ENCODE measurements at places on chromosomes 5 and 9.

DNA sequence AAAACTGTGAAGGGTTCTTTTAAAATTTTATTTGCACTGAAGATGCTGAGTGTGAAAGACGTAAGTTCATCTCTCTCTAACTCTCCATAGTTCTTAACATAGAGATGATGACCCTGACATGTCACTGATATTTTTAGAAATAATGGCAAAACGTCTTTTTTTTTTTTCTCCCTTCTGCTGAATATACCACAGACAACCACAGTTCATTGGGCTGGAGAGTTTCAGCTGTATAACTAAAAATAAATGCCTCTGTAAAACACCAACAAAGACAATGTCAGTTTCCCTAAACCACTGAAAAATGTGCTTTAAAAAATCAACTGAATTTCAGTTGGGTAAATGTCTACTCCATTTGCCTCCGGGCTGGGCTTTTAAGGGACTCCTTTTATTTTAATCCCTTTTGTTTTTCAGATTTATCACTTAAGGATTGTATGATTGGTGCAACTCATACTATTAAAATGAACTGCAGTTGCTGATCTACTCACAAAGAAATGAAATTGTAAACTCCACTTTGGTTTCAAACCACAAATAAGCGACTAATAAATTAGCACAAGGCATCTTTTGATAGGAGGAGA lies 830.9 kb upstream of the WWC1 start:
- no peak for DNase-seq

- no peak for DNase-seq
These were observed 10.6 kb downstream of the IFNA1 start for GRCh38 chr9:21450733-21451394.

DNA sequence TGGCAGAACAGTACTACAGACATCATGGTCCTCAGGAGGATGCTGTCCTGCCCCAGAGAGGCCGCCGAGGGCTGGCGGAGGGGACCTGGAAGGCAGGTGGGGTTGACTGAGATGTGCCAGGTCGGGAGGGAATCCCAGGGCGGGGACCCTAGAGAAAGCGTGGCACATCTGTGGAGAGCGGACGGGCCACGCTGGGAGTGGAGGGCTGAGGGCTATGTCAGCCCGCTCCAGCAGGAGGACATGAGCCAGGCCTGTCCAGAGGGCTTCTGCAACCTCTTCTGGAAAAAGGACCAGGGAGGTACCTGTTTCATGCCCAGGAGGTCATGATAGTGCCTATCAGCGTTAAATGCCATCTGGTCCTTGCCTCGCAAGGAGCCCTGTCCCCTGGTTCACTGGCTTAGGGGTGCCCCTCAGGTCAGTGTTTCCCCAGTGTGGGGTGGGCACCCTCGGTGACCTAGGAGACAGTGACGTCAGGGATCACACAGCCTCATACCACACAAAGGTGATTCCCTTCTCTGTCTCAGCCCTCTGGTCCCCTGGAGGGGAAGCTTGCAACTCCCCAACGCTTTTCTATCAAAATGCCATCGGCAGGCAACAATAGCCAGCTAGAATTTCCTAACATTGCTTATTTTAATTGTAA lies 103.6 kb upstream of the IER5L start:
- no peak for DNase-seq

- no peak for DNase-seq
These were observed 200.5 kb upstream of the EDIL3 start for GRCh38 chr5:84585218-84585617.

GRCh38 chr5:153617190-153617589 lies 126.7 kb downstream of the GRIA1 start:
- DNase-seq: no peak

DNA sequence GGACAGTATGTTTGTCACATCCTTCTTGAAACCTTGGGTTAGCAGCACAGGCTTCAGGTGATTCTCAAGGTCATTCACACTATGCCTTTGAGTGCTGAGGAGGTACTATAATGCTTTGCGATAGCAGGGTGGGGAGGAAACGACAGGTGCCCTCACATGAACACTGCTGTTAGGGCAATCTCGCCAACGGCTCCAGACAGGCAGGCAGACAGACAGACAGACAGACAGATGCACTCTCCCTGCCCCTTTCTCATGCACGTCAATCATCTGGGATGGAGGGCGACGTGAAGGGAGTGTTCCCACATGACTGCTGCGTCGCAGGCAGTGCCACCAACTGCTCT lies 82.9 kb downstream of the RAPGEF1 start:
- no peak for DNase-seq

- no peak for DNase-seq
These were observed 409.9 kb upstream of the ADAMTS16 start for GRCh38 chr5:4730279-4730678.

DNA sequence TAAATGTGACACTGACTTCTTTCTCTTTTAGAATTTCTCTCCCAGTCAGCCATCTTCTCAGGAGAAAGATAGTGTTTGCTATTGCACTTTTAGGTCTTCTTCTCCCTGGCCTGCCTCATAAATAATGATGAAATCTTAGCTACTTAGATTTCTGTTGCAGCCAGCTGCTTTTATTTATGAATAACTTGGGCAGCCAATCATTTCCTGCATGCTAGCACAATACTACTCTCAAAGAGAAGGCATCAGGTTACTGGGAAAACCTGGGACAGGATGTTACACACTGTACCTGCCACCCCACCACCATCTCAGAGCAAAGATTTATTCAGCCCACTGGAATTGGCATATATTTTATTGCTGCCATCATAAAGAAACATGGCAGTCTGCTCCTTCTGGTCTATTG lies 266.6 kb downstream of the PRELID2 start:
- no peak for DNase-seq

DNA sequence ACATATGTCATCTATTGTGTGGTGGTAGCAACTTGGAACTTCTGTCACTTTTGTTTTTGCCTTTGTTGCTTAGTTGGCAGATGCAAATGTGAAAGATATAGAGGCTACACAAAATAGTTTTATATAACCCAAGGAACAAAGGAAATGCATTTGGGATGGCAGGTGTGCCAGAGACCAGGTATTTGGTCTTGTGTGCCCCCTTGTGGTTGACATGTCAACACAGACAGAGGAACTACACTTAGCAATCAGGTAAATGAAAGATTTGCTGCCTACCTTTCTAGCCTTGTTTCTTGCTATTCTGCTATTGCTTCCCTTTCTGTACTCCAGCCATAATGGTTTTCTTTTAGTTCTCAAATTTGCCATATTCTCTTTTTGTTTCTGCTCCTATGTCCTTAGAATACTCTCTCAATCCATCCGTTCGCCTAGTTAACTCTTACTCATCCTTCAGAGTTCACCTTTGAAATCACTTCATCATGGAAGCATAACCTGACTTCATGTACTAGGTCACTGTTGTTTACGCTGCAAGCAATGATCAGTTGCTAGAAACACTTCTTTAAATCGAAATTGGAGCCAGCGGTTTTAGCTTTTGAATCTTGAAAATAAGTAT lies 119.5 kb downstream of the TRPM3 start:
- DNase-seq: no peak

DNA sequence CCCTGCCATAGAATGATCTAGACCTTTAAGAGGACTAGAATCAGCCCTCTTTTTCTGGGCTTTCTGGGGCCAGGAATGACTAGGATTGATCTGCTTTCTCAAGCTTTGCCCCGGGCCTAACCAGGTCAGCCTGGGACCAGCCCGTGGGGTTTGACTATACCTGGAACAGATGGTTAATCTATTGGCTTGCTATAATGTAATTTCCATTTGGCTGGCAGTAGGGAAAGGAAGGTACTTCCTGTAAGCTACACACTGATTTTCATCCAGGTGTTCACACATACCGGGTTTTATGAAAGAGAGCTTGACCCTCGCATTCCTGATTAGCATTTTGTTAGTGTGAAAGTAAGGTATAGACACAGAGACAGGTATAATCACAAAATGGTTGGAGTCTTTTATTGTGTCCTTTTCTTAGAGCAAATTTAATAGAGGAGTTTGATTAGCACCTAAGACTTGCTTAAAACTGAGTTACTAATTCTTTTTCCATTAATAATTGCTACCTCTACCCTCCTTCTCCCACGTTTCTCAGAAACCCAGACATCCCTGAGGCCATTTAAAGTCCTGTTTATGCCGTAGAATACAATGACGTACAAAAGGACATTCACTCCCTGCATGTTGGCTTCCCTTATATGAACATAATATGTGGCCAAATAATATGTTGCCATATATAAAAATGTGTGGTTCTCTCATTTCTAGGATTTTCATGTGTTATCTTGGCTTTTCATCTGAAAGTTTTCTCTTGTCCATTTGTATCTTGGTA lies 17.3 kb downstream of the LNPEP start:
- no peak for DNase-seq

DNA sequence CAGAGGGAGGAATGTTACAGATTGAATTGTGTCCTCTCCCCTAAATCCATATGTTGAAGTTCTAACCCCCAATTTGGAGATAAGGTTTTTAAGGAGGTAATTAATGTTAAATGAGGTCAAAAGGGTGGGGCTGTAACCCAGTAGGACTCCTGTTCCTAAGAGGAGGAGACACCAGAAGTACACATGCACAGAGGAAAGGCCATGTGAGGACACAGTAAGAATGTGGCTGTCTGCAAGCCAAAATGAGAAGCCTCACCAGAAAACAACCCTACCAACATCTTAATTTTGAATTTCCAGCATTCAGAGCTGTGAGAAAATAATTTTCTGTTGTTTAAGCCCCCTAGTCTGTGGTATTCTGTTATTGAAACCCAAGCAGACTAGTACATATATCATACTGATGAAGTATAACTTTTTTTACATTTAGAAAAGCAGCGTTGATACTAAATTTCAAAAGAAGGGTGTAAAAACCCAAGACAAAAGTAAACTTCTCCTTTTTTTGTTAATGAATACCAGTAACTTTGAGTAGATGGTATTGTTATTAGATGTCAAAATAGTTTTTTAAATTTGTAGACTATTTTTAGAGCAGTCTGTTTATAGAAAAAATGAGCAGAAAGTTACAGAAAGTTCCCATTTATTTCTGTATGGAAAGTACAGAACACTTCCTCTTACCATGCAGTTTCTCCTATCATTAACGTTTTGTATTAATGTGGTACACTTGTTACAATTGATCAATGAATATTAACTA lies 25.1 kb downstream of the RNF180 start:
- no peak for DNase-seq

GRCh38 chr9:18459962-18460584 lies 13.9 kb upstream of the ADAMTSL1 start:
- no peak for DNase-seq

DNA sequence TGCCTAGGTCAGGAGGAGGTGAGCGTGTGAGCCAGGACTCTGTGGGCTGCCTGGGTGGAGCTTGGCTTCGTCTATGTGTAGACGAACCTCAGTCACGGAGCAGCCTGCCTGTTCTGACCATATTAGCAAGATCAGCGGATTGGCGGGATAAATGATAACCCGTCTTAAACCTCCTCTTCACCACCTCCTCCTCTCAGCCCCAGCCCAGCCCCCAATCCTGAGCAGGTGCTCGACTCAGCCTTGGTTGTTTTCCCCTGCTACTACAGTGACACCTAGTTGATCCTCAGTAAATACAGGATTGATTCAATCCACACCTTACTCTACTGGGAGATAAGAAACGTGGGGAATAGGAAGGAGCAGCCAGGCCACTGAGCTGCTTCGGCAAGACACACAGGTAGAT lies 286.1 kb downstream of the IRX2 start:
- no peak for DNase-seq

- no peak for DNase-seq
These were observed 99.7 kb downstream of the SERINC5 start for GRCh38 chr5:80156156-80156555.

- no peak for DNase-seq
These were observed 54.4 kb downstream of the KCNV2 start for GRCh38 chr9:2771661-2772060.

DNA sequence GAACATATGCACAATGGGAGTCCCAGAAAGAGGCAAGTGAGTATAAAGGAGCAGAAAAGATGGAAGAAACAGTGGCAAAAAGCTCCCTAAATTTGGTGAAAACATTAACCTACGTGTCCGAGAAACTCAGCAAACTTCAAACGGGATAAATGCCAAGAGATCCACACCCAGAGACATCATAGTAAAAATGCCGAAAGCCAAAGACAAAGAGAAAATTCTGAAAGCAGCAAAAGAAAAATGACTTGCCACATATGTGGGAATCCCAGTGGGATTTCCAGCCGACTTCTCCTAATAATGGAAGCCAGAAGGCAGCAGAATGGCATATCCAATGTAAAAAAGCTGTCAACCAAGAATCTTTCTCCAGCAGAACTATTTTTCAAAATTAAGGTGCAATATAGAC lies 101.2 kb downstream of the ADAMTS2 start:
- DNase-seq: no peak

GRCh38 chr5:68303754-68304420 lies 88.3 kb downstream of the PIK3R1 start:
- DNase-seq: no peak

- DNase-seq: no peak
These were observed 276.5 kb upstream of the TYRP1 start for GRCh38 chr9:12416716-12417115.

DNA sequence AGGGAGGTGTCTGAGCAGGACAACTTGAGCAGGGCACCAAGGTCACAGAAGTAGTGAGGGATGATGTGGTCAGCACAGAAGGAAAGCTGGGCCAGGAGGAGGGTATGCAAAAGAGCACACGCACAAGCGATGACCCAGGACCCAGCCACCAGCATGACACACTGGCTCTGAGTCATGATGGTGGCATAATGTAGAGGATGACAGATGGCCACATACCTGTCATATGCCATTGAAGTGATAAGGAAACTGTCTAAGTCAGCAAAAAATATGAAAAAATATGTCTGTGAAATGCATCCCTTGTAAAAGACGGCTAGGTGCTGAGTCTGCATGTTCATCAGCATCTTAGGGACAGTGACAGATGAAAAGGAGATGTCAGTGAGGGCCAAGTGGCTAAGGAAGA lies 380 bp downstream of the OR1J1 start:
- DNase-seq: no peak

GRCh38 chr9:35673132-35674024 lies at the start of gene CA9:
Gene CA9, plus strand, starts transcription at chr9:35673928. Its CDS starts 32 bp downstream, at chr9:35673960.
- DNase-seq: no peak

DNA sequence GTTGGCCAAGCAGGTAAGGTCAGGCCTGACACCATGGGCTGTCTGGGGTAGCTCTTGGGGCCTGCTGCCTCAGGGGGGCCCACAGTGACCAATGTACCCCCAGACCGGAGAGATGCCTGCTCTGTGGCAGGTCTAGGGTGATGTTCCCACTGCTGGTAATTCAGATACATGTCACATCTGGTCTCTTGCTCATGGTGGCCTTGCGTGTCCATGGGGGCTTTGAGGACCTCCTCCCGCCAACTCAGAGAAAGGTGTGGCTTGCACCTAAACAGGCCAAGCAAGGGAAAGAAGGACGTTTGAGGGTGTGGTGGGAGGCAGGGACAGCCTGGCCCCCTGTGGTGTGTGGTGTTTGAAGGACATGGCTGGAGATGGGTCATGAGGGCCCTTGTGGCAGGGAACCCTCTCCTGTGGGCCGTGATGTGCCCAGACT lies 75.2 kb downstream of the PHF2 start:
- DNase-seq: no peak

All from stimulated activated CD4-positive, alpha-beta T cell treated with anti-CD3 and anti-CD28 coated beads, TNF-alpha, amount 100 ng/mL, for 48 hours (primary cell).